ENCODE measurements at places on chromosomes 12 and 14.

- DNase-seq: no peak
These were observed 32.5 kb upstream of the SSPN start for GRCh38 chr12:26162905-26163304.

- no peak for DNase-seq
These were observed 251.1 kb downstream of the NAV3 start for GRCh38 chr12:78081590-78082314.

- peak; percentile 85 for DNase-seq
These were observed 13.3 kb downstream of the SLC15A4 start for GRCh38 chr12:128810182-128811127.

GRCh38 chr12:51887476-51888315 lies at the start of gene ANKRD33:
TSS of gene ANKRD33 (plus strand) at chr12:51888103. CDS start at chr12:51888187, 84 bp downstream.
- peak; percentile 70 for DNase-seq

DNA sequence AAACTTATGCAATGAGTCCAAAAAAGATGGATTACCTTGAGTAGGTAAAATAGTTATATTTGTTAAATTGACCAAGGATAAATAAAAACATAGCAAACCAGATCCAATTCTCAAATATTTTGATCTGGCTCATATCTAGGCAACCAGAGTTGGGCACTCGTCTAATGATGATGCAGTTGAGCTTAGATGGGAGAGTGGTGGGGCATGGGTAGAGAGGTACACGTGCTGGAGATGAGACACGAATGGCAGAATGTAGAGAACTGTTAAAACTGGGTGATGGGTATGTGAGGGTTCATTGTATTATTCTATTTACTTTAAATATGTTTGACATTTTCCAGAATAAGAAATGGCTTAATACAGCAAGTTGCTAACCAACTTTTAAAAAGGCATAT lies 7.6 kb upstream of the RNF34 start:
- no peak for DNase-seq

DNA sequence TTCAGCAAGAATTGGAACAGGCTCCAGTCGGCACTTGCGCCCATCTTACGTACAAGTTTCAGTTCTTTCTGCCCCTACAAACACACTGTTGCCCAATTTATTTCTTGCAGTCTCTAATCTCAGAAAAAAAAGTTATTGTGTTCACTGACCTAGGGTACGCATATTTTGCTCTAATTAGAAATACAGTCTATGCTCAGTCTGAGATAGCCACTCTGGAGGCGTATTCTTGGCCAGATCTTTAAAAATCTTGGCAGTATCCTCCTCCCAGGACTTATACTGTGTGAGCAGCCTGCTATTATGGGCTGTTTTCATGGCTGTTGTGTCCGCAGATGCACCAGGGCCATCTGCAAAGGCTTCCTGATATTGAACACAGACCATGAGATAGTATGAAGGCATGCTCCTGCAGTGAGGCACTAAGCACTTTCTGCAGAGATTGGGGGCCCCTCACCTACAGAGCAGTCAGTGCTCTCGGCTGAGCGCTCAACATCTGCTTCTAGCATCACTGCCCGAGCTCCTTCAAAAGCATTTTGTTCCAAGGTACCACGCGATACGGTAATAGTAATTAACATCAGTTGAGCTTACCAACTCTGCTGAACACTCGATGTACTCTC lies 57.9 kb downstream of the PPM1H start:
- no peak for DNase-seq

DNA sequence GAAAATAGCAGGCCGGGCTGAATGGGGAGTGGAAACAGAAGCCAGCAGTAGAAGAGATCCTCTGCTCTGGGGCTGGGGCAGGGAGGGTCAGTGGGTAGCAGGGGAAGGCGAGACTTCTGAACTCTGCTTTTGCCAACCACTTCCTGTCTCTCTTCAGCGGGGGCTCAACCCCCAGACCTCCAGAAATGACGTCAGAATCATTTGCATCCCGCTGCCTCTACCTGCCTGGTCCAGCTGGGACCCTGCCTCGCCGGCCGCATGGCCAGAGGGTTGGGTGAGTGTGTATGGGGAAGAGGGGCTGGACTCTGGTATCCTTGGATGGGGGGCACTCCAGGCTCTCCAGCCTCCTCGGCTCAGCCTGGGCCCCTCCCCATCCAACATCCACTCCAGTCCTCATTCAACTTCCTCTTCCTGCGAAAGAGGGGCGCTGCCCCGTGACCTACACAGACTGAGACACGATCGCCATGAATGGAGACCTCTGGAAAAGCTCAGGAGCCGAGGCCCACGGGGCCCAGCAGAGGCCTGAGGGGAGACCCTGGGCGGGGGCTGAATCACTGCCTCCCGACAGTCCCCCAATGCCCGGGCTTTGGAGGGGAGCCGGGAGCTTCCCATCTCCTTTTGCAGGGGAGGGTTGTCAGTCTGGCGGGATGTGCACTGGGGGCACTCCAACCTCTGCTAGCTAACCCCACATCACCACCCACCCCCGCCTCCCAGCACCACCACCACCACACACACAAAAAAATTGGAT lies 458 bp upstream of the HOXC4 start:
- no peak for DNase-seq

- DNase-seq: no peak
These were observed 5.2 kb upstream of the CLEC9A start for GRCh38 chr12:10025236-10025635.

Data from heart left ventricle (tissue), 16 donors.